ENCODE measurements at places on chromosomes 11 and 22.

- no peak for DNase-seq
These were observed 3.9 kb downstream of the UCP3 start for GRCh38 chr11:74004759-74005615.

DNA sequence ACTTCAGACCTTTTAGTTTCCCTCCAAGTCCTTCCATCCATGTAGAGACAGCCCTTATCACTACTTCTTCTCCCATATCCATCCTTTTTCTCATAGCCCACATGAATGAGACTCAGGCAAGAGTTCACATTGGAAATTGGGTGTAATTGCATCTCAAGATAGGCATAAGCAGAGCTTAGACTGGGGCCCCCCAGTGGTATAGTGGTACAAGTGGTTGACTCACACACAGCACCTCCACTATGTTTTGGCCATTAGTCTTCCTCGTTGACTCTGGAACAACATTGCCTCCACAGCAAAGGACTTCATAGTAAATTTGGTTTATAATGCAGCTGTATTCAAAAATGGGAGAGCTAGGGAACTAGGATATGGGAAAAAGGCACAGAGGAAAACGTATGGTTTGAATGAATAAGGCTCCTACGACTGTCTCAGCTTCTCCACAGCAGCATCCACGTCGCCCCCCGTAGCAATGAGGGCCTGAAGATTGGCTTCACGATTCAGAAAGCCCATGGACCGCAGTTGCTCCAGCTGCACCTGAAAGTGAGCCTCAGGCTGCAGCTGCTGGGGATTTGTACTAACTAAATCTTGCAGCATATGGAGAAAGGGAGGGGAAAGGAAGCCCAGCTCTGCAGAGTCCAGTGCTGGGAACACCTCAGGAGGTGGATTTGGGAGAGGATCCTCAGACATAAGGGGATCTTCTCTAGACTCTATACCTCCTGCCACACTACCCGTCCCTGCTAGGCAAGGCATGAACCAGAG is 2.4 kb downstream of the UBQLN3 start:
- no peak for DNase-seq

DNA sequence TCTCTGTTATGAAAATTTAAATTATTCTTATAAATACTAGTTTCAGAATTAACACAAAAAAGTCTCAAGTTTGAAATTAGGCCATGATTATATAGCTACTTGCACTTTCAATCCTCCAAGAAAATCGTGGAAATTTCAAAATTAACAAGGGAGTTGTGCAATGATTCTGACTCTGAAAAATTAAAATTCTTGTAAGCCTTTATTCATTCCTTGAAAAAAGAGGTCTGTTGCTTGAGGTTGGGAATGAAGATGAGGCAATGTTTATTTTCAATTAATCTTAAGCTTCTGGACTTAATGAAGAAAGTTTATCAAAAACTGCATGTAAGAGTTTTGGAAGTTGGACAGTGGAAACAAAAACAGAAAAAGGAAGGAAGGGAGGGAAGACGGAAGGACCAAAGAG is 128.2 kb upstream of the FIBIN start:
- peak; percentile 41 for DNase-seq

DNA sequence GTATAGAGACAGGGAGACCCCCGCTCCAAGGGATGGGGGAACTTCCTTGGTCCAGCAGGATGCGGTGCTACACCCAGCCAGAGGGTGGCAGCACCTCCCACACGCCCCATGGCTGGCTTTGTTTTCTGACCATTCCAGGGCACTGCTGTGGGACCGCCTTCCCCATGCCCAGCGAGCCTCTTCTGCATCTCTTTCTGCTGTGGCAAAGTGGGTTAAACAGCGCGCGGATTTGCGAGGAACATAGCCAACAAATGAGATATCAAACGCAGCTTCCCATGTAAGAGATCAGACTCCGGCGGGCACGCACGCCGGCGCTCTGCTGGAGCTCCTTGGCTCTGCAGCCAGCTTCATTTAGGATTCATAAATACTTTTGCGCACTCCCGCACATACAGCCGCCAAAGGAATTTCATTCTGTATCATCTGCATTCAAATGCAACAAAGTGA is 485.8 kb upstream of the CADM1 start:
- DNase-seq = no peak

DNA sequence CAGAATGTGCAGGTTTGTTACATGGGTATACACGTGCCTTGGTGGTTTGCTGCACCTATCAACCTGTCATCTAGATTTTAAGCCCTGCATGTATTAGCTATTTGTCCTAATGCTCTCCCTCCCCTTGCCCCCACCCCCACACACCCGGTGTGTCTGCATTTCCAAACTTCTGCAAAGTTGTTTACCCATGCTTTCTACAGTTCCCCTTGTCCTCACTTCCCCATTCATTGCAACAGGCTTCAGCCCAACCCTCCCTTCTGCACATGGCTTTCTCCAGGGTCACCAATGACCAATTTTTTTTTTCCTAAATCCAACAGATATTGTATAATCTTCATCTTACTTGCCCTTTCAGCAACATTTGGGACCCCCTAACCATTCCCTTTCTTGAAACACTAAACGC is 32.0 kb upstream of the NUP50 start:
- no peak for DNase-seq

GRCh38 chr22:20637750-20638506 is 130.5 kb downstream of the MED15 start:
- DNase-seq = no peak

DNA sequence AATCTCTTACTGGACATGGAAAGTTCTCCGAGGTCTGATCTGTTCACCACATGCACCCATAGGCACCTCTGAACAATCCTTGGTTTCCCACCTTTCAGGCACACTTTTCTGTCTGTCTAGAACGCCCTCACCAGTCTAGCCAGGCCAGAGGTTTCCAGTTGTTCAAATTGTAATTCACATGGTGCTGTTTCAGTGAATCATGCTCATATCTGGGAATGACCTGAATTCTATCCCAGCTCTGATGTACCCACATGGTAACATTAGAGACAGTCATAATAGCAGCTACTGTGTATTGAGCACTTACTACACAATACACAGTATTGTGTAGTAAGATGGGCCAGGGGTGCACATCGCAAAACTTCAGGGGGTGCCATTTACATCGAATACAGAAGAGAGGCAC is 138.2 kb downstream of the COMMD9 start:
- DNase-seq = peak; percentile 64

DNA sequence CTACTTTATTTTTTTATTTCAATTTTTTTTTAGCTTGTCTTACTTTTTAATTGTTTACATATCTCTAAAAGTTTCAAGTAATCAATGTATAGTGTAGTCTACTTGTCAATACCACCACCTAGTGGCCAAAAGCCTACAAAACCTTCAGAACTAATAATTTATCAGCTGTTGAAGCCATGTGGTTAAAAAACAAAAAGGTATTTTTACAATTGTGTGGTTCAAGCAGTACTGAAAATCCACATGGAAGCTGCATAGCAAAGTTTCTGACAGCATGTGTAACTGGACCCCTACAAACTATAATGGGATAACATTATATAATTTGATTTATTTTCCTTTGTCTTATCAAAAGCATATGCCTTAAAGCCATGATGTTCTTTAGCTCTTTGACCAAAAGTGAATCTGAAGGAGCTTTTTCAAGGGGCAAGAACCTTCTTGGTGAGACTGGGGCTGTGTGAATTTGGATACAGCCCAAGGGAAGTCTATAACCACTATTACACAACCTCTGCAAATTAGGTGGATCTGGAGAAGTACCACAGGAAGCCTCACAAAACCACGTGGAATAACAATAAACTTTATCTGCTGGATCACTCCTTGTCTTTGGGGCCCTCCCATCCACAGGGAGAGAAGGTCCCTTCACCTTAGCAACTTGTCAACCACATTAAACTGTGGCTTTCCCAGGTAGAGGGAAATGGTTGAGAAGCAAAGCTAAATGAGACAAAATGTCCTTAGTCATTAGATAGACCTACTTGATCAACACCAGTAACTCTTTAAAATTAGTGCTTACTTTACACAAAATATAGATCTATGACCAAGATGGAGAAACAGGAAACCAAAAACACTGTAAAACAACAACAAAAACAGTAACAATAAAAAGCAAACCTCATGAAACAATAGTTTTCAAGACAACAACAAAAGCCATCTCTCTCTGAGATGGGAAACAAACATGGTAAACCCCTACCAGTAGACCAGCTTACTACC is 9.9 kb downstream of the NARS2 start:
- peak; percentile 71 for DNase-seq

GRCh38 chr22:29003552-29003951 is 58.1 kb downstream of the C22orf31 start:
- DNase-seq = no peak

DNA sequence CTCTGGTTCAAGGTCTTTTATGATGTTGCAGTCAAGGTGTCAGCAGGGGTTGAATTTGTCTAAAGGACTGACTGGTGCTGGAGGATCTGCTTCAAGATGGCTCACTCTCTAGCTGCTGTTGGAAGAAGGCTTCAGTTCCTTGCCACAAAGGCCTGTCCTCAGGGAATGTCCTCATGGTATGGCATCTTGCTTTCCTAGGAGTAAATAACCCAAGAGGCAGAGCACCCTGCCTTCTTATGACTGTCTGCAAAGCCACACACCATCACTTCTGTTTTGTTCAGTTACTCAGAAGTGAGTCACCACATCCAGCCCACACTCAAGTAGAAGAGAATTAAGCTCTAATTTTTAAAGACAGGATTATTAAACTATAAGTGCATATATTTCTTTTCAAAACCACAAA is 45.2 kb downstream of the PLAAT5 start:
- DNase-seq = peak; percentile 65

DNA sequence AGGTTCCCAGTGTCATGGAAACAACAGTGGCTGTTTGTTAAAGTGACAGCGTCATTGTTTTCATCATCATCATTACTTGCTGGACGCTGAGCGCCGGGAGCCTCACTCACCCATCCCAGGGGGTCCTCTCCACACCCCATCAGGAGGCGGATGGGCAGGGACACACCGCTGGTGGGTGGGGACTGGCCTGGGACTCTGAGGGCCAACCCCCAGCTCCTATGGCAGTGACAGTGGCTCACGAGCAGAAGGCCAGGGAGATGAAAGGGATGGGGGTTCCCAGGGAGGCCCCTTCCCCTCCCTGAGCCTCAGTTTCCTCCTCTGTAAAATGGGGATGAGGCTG is 76.6 kb upstream of the PRR5 start:
- no peak for DNase-seq

DNA sequence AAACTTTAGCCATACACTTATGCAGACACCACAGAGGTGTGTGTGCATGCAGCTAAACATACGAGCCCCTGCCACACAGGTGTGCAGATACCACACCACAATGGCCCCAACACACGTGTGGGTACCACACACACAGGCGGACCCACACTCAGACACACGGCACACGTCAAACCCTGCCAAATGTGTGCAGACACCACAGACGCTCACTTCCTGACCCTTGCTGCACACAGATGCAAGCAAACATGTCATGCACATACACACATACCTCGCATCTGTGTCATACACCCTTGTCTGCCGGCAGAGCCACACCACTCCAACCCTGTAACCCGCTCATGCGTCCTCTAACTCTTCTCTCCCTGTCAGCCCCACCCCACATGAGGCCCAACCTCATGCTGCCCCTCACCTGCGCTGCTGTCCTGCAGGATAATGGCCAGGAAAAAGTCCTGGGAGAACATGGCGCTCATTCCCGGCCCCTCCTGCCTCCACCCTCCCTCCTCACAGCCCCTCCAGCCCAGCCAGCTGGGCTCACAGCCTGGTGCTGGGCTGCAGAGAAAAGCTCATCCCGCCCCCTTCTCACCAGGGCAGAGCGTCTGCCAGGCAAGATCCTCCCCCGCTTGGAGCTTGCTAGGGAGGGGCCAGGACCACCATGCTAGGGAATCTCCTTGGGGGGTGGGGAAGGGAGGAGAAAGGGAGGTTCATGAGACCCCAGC is 14.2 kb downstream of the SMPD1 start:
- peak; percentile 40 for DNase-seq

DNA sequence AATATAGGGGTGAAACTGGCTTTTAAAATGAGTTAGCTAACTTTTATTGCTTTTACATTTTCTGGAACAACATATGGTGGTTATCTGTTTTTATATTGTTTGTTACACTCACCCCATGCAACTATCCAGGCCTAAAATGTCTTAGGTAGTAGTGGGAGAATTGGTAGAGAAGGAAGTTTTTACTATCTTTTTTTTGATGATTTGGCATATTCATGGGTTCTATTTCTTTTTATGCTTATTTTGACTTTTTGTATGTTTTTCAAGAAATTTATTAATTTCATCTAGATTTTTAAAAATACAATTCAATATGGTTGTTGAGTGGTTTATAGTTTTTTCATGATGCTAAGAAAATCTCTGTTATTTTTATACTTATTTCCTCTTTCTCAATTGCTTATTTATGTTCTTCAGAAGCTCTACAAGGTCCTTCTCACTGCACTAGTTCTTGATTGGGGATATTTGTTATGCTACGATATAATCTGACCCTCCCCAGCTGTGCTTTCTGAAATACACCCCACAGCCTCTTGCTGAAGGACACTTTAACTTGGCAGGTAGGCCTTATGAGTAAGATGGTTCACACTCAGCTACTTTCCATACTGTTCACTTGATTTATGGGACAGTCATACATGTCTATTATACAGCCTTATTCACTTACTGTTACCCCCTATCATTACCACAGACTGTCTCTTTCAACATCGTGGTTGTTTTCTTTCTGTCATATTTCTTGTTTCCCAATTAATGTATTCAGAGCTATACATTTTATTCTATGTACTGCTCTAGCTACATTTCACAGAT is 431.2 kb downstream of the METTL15 start:
- DNase-seq = peak; percentile 52

DNA sequence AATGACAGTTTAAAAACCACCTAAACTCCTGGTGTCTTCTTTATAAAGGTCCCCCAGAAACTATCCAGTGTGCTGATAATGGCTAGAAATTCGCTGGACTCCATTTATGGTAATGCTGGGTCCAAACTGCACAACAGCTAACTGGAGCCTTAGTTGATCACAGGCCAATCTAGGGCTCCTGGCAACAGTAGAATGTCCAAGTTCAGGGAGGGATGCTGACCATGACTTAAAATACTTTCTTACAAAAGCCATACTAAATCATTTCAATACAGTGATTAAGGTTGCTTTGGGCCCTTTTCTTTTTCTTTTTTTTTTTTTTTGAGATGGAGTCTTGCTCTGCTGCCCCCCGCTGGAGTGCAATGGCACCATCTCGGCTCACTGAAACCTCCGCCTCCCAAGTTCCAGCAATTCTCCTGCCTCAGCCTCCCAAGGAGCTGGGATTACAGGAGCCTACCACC is 14.5 kb upstream of the GAB2 start:
- DNase-seq = no peak

Measured in iris pigment epithelial cell (primary cell).